ENCODE measurements at places on chromosomes 12 and 14. TPM values are rescaled to one million over a fixed set of nuclear protein-coding genes. Genes with fewer than 3 reads are reported as not detected.
A peak's percentile ranks its signal among the peaks of the same experiment; 100 is the strongest.

DNA sequence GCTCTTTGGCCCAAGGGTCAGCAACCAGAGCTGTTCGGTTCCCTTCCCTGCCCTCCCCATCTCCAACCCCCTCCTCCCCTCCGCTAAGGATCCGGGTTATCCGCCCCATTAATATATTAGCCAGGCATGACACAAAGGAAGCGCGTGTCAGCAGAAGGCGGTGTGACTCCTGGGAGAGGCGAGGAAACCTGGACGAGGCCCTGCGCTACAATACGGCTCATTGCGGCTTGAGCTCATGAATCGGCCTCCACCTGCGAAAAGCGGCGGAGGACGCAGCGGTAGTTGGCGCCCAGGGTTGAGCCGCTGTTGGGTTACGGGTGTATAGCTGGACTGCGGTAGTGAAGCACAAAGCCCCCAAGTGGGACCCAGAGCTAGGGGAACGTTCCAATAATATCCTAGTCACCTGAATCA lies 9.9 kb downstream of the FOXA1 start:
- H3K27me3 ChIP-seq: peaks cover 63% of the 10 kb centered on the region
- DNase-seq: peak; percentile 36
- peaks cover 19% of the 10 kb centered on the region for H3K4me1 ChIP-seq

- no peak overlapping the region for H3K27ac ChIP-seq
- no peaks in the 10 kb centered on the region for H3K27me3 ChIP-seq
- no peak for DNase-seq
- no peaks in the 10 kb centered on the region for H3K36me3 ChIP-seq
- no peaks in the 10 kb centered on the region for H3K4me1 ChIP-seq
Observed at GRCh38 chr14:73616831-73617230, 4.5 kb downstream of the ACOT6 start.

- H3K4me1 ChIP-seq: no peaks in the 10 kb centered on the region
- H3K27ac ChIP-seq: no peak overlapping the region
- H3K4me3 ChIP-seq: no peak overlapping the region
- H3K36me3 ChIP-seq: no peaks in the 10 kb centered on the region
Observed at GRCh38 chr12:46946137-46946536, 120.3 kb upstream of the SLC38A4 start.

DNA sequence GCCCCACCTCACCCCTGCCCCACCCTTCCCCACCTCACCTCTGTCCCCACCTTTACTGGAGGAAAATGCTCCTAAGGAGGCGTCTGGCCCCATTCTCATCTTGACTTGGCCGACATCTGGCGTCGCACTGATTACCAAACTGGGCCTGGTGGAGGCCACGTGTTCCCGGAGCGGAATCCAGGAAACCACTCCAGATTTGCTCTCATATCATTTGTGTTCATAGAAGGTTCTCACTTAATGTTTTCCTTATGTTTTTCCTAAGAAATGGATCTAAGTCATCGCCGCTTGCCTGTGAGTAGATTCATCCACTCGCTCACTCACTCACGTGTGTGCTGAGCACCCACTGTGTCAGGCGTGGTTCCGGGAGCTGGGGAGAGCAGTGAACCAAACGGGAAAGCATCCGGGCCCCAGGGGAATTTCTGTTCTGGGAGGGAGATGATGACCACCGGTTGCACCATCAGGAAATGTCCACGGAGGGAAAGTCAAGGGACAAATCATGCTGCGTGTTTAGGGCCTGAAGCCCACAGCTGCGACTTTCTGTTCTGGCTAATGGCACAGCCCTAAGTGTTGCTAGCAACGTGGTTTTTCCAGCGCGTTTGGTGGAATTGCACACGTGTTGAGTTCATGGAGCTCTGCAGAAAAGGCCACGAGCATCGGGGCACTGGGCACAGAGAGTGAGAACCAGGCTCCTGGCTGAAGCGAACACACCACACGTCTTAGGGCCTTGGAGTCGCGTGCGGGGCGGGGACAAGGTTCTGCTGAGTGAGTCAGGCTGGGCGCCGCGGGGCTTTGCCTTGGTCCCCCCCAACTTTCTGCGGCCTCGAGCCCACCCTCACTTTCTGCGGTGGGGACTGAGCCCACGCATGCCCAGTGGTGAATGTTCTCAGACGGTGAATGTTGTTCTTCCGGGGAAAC lies 57.7 kb downstream of the ADGRD1 start:
- no peak for DNase-seq
- H3K27me3 ChIP-seq: no peaks in the 10 kb centered on the region
- H3K4me1 ChIP-seq: peaks cover 19% of the 10 kb centered on the region
- no peak overlapping the region for H3K4me3 ChIP-seq

DNA sequence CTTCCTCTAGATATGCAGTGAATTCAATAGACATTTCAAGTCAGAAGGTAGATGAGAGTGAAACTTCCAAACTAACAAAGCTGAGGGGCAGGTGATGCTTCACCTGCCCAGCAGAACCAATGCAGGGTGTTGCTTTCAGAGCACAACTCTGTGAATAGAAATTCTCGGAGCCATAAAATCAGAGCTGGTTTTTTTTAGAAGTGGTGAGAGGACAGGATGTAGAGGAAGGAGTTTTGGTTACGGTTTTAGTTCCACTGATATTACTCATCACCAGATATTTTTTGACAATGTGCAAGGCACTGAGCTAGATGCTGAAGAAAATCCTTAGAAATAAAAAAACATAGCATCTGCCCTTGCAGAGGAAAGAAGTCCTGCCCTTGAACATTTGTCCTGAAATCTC lies 62.2 kb downstream of the BMP4 start:
- DNase-seq: no peak
- H3K36me3 ChIP-seq: no peaks in the 10 kb centered on the region
- no peak overlapping the region for H3K4me3 ChIP-seq
- H3K27ac ChIP-seq: no peak overlapping the region
- H3K4me1 ChIP-seq: peaks cover 12% of the 10 kb centered on the region

GRCh38 chr12:38110026-38110699 lies 206.4 kb upstream of the ALG10B start:
- no peaks in the 10 kb centered on the region for H3K36me3 ChIP-seq
- no peak for DNase-seq
- no peak overlapping the region for H3K27ac ChIP-seq
- no peaks in the 10 kb centered on the region for H3K27me3 ChIP-seq

- H3K36me3 ChIP-seq: no peaks in the 10 kb centered on the region
- H3K27me3 ChIP-seq: no peaks in the 10 kb centered on the region
- H3K4me1 ChIP-seq: peaks cover 3% of the 10 kb centered on the region
- peak overlapping the region; percentile 14 for H3K27ac ChIP-seq
- no peak for DNase-seq
- no peak overlapping the region for H3K4me3 ChIP-seq
Observed at GRCh38 chr12:90027889-90028634, 319.4 kb upstream of the ATP2B1 start.

DNA sequence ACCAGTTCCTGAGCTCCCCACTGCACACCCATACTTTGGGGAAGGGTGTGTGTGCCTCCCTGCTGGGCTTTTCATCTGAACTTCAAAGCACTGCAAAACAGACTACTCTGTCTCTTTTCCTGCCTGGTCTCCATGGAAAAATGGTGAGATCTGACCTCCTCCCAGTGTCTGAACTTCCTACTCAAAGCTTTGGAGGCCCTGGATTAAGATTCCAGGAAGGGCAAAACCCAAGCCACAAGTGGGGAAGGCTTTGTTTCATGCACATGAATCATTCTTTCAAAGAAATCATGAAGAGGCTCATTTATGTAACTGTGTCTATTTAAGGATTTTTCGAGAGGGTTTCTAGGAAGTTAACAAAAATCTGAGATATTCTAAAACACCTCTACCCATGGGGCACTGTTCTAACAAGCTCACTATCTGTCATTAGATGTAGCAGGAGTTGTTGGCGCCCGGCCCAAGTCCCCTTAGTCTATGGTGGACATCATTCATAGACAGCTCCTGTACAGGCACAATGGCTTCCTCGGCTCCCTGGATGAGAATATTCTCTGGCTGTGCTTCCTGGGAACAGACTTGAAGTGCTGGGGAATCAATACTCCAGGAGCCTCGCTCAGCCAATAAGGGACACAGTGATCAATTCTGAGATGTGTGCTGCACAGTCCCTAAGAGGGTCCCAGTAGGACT lies 224.0 kb downstream of the KTN1 start:
- no peaks in the 10 kb centered on the region for H3K36me3 ChIP-seq
- H3K4me3 ChIP-seq: no peak overlapping the region
- DNase-seq: no peak
- H3K27me3 ChIP-seq: no peaks in the 10 kb centered on the region

- no peak overlapping the region for H3K4me3 ChIP-seq
- H3K27me3 ChIP-seq: no peaks in the 10 kb centered on the region
- H3K27ac ChIP-seq: peak overlapping the region; percentile 27
- no peaks in the 10 kb centered on the region for H3K36me3 ChIP-seq
- H3K4me1 ChIP-seq: peaks cover 3% of the 10 kb centered on the region
Observed at GRCh38 chr12:64796205-64796845, 28.1 kb upstream of the TBC1D30 start.

- no peaks in the 10 kb centered on the region for H3K36me3 ChIP-seq
- H3K27ac ChIP-seq: no peak overlapping the region
- H3K27me3 ChIP-seq: peaks cover 4% of the 10 kb centered on the region
Observed at GRCh38 chr12:15234508-15234907, 13.3 kb upstream of the RERG start.

DNA sequence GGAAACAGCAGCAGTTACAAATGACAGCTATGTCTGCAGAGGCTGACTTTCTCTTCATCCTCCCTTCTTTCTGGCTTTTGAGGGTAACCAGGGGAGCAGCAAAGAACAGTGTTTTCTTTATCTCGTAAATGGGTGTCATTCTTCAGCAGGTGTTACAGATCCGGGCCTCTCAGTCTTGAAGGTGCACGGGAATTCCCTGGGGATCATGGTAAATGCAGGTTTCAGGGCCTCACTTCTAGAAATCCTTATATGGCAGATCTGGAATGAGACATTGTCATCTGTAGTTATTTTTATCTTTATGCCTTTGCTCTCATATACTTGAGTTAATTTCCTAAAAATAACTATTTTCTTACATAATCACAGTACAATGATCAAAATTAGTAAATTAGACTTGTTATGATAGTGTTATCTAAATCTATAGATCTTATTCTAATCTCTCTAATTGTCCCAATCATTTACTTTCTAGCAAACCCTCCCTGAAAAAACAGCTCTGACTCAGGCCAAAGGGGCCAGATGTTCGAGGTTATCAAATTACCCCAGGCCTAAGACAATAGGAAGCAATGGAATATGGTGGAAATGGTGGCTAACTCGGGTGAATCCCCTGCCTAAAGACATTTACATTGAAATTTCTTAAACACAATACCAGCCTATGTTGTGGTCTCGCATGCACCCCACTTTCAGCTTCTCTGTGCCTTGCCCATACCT lies 145.0 kb downstream of the CAND1 start:
- no peak overlapping the region for H3K27ac ChIP-seq
- peaks cover 16% of the 10 kb centered on the region for H3K4me1 ChIP-seq
- H3K27me3 ChIP-seq: no peaks in the 10 kb centered on the region
- H3K4me3 ChIP-seq: no peak overlapping the region
- DNase-seq: no peak

GRCh38 chr12:68013181-68013580 lies 23.9 kb downstream of the IFNG-AS1 start:
- no peaks in the 10 kb centered on the region for H3K36me3 ChIP-seq
- H3K4me1 ChIP-seq: no peaks in the 10 kb centered on the region
- H3K27me3 ChIP-seq: no peaks in the 10 kb centered on the region
- H3K4me3 ChIP-seq: no peak overlapping the region

- H3K4me1 ChIP-seq: peaks cover 8% of the 10 kb centered on the region
- no peaks in the 10 kb centered on the region for H3K27me3 ChIP-seq
- peak; percentile 76 for DNase-seq
Observed at GRCh38 chr12:64682572-64683277, 72.4 kb downstream of the RASSF3 start.

- no peak overlapping the region for H3K4me3 ChIP-seq
- H3K27ac ChIP-seq: no peak overlapping the region
- DNase-seq: no peak
- no peaks in the 10 kb centered on the region for H3K27me3 ChIP-seq
Observed at GRCh38 chr12:80895240-80895639, 42.5 kb downstream of the LIN7A start.

Gene CCDC196
- polyA plus RNA-seq: not detected

Gene DHH
- polyA plus RNA-seq: not detected

Gene NKX2-1
- 7.3 TPM for polyA plus RNA-seq

Gene TAS2R20
- polyA plus RNA-seq: 0.41 TPM

Gene TMEM52B
- polyA plus RNA-seq: 1.0 TPM

Gene EMC9
- polyA plus RNA-seq: 34.1 TPM

Gene KRT81
- not detected for polyA plus RNA-seq

Gene GPRC5A
- 80.4 TPM for polyA plus RNA-seq

Gene OR6C2
- not detected for polyA plus RNA-seq

Gene CKAP4
- 266 TPM for polyA plus RNA-seq

Gene DIO2
- 0.71 TPM for polyA plus RNA-seq

Measured in hepatocyte (in vitro differentiated cells).